ENCODE measurements at places on chromosomes 4 and X.

- DNase-seq, result no peak
Measured at GRCh38 chr4:48667148-48667547, 112.9 kb downstream of the FRYL start.

DNA sequence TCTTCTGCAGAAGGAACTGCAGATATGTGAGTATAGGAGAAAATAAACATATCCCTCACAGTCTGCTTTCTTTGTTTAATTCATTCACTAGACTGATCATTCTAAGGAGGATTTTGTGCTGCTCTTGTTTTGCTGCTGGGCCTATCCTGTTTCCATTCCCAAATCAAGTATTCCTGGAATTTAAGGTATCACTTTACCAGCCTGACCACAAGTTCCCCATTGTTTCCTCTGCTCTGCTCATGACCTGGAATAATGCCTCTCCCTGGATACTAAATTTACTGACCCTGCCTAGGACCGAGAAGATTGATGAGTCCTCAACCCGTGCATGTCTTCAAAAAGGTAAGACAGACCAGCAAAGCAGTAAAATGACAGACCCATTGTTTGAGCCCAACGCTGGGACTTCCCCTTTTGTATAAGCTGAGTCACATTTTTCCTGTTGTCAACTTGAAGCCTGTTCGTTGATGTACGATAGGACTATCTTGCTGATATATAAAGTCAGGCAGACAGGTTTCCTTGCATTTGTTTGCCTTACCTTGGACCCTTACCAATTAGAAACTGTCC is 85.5 kb upstream of the TET2 start:
- DNase-seq, result no peak

GRCh38 chr4:71765350-71765749 is 18.5 kb downstream of the GC start:
- no peak for DNase-seq

DNA sequence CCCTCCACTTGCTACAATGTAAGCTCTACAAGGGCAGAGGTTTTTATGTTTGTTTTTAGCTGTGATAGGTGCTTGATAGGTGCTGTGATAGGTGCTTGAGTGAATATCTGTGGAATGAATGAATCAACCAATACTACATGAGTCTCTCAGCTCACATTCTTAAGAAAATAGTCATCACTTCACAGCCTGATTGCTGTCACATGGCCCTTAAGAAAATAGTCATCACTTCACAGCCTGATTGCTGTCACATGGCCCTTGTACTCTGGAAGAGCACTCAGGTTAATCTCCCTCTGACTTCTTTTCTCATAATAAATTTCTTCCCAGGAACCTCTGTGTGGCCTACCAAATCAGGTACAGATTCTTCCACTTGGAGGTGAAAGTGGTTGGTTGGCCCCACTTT is 335.2 kb downstream of the TENM3 start:
- no peak for DNase-seq

- DNase-seq, result no peak
Measured at GRCh38 chr4:122914292-122914904, 8.0 kb downstream of the NUDT6 start.

- no peak for DNase-seq
Measured at GRCh38 chrX:70479922-70480659, 35.5 kb downstream of the DLG3 start.

- peak; percentile 6 for DNase-seq
Measured at GRCh38 chr4:47913861-47914219, 543 bp downstream of the NFXL1 start.

- no peak for DNase-seq
Measured at GRCh38 chr4:139266208-139266582, 13.8 kb downstream of the MGARP start.

DNA sequence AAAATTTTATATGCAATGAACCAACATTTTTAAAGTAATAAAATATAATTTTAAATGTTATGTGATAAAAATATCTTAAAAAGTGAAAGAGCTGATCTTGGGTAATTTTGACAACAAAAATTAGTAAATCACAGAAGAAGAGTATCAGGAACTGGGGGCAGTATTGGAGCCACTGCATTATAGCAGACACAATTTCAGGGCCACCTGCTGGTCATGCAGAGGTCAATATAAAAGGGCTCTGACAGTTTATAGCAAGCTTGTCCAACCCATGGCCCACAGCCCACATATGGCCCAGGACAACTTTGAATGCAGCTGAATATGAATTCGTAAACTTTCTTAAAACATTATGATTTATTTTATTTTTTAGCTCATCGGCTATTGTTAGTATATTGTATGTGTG is 13.0 kb upstream of the LEF1 start:
- no peak for DNase-seq

GRCh38 chr4:1869530-1870327 is 1.5 kb upstream of the NSD2 start:
- DNase-seq, result no peak

DNA sequence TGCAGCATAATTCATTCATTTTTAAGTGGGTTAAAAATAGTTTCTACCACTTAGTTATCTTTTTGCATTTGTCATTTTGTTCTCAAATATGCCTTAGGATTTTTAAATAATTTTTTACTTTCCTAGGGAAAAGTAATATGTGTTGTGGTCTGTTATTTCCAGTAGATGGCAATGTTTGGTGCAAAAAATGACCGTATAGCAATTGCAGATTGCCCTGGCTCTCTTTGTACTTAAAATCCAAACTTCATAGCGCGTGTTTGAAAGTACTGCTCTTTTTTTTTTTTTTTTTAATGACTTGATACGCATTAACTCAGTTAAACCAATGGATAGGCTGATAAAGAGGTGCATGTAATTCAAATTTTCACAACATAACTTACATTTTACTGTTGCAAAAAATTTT is 74.4 kb upstream of the RBMX start:
- DNase-seq, result no peak

- no peak for DNase-seq
Measured at GRCh38 chrX:55452833-55453124, 852 bp downstream of the MAGEH1 start.

DNA sequence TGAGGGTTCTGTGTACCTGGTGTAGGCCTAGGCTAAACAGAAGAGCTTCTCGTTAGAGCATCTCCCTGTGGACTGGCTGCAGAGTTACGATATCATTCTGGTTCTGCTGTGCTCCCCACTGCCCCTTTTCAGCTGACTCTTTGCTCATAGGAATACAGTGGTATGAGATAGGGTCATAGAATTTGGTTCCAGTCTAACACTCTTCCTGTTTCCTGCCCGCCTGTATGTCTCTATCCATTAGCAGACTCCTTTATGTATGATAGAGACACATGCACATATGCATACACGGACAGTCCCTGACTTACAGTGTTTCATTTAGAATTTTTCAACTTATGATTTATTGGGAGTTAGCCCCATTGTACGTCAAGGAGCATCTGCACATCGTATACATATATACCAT is 15.3 kb downstream of the RNF4 start:
- no peak for DNase-seq

- no peak for DNase-seq
Measured at GRCh38 chrX:119017077-119017476, 42.7 kb downstream of the LONRF3 start.

DNA sequence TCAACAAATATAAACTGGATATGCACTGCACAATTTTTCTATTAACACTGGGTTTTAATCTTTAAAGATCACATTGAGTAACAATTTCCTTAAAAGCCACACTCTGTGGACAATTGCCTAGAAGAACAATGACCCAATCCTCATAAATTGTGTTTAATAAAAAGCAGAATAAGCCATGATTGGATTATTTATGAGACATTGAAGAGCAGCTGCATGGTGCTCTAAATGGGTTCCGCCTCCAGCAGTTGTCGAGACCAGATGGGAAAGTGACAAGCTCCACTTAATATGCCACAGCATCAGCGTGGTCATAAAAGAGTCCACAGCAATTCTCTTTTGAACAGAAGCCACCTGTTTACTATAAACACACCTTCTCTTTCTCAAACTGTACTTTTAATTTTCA is 635.2 kb upstream of the FRG1 start:
- DNase-seq, result no peak

- DNase-seq, result no peak
Measured at GRCh38 chr4:184250795-184251669, 33.4 kb upstream of the ENPP6 start.

- no peak for DNase-seq
Measured at GRCh38 chr4:110898290-110898689, 275.4 kb upstream of the PITX2 start.

- DNase-seq, result no peak
Measured at GRCh38 chr4:141133999-141134995, 1.0 kb upstream of the RNF150 start.

DNA sequence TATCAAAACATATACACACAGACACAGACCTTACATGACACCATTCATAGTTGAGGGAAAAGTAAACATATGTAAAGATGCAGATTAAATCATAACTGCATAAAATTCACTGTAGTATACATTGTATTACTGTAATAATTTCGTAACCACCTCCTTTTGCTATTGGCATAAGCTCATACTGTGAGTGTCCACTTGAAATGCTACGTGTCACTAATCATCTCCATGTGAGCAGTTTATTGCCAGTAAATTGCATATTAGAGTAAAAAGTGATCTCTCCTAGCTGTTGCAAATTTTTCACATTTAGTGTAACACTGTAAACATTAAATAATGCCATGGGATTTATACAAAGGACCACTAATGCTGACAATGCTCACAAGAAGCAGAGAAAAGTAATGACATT is 256.7 kb upstream of the GNPDA2 start:
- DNase-seq, result no peak

- no peak for DNase-seq
Measured at GRCh38 chr4:61992351-61992750, 792.2 kb downstream of the ADGRL3 start.

- no peak for DNase-seq
Measured at GRCh38 chrX:21989384-21989783, 42.7 kb upstream of the PHEX start.

GRCh38 chrX:93977641-93978040 is 303.6 kb downstream of the FAM133A start:
- no peak for DNase-seq

DNA sequence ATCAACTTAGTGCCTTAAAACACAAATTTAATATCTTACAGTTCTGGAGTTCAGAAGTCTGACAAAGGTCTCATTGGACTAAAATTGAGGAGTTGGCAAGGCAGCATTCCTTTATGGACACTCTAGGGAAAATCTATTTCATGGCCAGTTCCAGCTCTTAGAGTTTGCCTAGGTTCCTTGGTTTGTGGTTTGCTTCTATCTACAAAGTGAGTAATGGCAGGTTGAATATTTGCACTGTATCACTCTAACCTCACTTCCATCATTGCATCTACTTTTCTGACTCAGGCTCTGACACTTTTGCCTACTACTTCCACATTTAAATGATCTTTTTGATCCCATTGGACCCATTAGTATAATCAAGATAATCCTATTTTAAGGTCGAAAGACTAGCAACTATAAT is 64.7 kb upstream of the PCDH10 start:
- no peak for DNase-seq

GRCh38 chr4:5474756-5475155 is 233.6 kb downstream of the EVC2 start:
- no peak for DNase-seq

GRCh38 chrX:119228512-119229252 is 7.4 kb upstream of the PGRMC1 start:
- DNase-seq, result no peak

- DNase-seq, result no peak
Measured at GRCh38 chr4:147354237-147354636, 126.7 kb upstream of the EDNRA start.

DNA sequence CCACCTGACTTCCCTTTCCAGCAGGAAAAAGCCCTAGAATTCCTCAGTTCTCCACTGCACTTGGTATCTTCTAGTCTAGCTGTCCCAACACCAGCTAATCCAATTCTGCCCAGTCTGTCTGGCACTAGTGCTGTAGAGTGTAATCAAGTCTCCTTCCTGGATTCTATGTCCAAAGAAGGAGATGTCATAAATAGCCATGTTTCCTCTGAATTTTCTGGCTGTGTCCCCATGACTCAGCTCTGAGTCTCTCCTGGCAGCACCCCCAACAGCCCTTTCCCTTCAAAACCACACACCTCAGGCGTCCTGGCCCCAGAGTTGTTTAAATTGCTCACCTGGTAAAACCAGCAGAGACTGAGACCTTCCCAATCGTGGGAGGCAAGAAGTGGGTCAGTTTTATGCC is 197.2 kb downstream of the GRXCR1 start:
- no peak for DNase-seq

- DNase-seq, result no peak
Measured at GRCh38 chr4:67539830-67540229, 5.5 kb downstream of the CENPC start.

- no peak for DNase-seq
Measured at GRCh38 chr4:108361446-108361820, 192.7 kb upstream of the LEF1 start.

GRCh38 chr4:6967846-6968340 is 58.3 kb downstream of the TBC1D14 start:
- no peak for DNase-seq

GRCh38 chr4:48388525-48389154 is 47.3 kb downstream of the SLAIN2 start:
- no peak for DNase-seq

DNA sequence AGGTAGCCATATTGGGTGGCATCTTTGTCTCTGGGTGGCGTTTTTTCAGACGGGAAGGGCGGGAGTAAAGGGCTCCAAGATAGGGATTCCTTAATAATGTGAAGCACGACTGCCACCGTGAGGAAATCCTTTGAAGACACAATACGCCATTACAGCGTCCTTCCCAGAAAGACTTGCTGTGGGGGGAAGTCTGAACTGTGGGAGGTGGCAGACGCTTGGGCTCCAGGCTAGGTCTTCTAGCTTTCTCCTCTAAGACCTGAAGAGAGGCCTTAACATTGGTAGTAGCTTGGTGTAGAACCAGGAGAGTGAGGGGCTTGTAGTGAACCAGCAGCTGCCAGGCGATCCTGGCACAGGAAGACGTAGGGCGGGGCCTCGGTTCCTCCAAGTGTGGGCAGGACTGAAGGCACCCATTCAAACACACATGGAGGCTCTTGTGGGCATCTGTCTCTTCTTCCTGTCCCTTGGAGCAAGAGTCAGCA is 197.3 kb downstream of the OR13H1 start:
- DNase-seq, result peak; percentile 66

DNA sequence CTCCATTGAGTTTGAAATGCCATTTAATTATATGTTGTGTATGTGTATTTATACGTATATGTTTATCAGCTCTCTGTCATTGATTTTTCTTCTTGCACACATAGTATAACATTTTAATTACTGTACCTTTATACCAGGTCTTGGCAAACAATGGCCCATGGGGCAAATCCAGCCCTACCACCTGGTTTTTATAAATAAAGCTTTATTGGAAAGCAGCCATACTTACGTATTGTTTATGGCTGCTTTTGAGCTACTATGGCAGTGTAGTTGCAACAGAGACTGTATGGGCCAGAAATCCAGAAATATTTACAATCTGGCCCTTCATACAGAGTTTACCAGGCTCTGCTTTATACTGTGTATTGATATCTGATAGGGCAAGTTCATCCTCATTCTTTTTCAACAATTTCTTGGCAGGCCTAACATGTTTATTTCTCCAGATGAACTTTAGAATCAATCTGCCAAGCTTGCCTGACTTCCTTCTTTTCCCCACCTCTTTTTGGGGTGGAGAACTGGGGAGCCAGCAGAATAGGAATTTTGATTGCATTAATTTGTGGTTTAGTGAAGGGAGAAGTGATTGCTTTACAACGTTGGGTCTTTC is 15.8 kb downstream of the DCUN1D4 start:
- no peak for DNase-seq

Data from activated T-helper 1 cell treated with Interleukin-2 at 50 U/mL for 16 hours (primary cell).